ENCODE measurements at places on chromosomes 7 and 10.

- DNase-seq = no peak
Measured at GRCh38 chr10:129759214-129760002, 204.7 kb downstream of the EBF3 start.

DNA sequence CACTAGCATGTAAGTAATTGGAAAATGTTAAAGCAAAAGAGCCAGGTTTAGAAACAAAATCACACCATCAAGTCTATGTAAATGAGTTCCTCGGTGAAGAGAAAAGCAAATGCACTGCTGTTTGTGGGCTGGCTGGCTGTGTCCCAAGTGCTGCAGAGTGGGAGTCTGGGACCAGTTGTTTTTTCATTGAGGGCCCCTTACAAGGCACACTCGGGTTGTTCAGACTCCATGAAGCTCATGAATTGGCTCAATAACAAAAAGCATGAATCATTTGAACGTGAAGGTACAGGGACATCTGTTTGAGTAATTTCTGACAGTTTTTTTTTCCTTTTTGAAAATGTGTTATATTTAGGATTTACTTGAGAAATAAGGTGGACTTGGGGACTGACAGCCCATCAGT lies 28.0 kb downstream of the GRK5 start:
- DNase-seq = peak; percentile 20

DNA sequence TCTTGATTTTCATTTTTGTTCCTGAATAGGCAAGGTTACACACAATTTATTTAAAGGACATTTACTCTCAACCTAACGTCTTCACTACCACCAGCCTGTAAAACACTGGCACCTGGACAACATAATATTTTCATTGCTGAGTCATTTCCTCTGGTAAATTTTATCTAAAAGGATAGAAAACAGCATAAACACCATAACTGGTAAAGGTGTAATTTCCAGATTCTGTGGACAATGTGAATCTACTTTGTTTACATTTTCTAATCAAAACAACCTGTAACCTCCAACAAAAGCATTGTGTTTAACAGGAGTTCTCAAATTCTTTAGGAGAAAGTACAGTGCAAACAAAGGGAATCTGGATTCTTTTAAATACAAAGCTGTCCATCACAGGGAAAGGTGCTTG lies 472.0 kb upstream of the AKR1E2 start:
- DNase-seq = peak; percentile 83

- peak; percentile 18 for DNase-seq
Measured at GRCh38 chr10:27743012-27743876, 2.4 kb downstream of the MKX start.

DNA sequence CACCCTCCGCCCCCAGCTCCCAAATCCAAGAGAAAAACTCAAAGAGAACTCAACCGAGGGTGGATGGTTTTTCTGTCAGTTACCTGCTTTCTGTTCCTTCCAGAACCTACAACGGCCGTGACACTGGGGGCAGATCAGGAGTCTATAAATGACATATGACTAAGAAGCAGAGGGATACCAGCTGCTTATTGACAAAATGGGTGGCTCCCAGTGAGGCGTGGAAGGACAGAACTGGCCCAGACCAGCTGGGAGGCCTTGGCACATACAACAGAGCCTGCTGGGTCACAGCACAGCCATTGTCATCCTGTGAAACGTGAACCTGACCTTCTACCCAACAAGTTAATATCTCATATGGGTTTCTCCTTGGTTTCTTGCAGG lies 84.3 kb upstream of the ADRB1 start:
- no peak for DNase-seq

- DNase-seq = no peak
Measured at GRCh38 chr7:91503934-91504555, 239.8 kb downstream of the FZD1 start.

DNA sequence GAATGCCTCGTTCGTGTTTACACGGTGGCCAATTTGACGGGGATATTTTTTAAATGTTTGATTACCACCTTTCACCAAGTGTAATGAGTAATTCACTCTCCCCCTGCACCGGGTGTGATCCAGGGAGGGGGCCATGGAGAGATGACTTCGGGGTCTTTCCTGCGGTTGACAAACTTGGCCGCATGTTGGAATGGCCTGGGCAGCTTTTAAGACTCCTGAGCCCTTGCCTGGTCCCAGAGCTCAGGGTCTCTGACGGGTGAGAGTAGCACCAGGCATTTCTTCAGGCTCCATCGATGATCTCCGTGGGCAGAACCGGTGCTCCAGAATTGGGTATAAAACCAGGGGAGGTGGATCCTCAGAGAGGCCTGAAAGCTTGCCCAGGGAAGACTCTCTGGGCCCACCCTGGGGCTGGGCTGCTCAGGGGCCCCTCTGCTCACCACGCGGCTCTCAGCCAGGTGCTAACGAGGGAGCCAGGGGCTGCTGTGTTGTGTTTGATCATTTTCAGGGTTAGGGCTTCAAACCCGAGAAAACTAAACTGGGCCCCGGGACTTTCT lies 882 bp downstream of the ZNF282 start:
- no peak for DNase-seq

DNA sequence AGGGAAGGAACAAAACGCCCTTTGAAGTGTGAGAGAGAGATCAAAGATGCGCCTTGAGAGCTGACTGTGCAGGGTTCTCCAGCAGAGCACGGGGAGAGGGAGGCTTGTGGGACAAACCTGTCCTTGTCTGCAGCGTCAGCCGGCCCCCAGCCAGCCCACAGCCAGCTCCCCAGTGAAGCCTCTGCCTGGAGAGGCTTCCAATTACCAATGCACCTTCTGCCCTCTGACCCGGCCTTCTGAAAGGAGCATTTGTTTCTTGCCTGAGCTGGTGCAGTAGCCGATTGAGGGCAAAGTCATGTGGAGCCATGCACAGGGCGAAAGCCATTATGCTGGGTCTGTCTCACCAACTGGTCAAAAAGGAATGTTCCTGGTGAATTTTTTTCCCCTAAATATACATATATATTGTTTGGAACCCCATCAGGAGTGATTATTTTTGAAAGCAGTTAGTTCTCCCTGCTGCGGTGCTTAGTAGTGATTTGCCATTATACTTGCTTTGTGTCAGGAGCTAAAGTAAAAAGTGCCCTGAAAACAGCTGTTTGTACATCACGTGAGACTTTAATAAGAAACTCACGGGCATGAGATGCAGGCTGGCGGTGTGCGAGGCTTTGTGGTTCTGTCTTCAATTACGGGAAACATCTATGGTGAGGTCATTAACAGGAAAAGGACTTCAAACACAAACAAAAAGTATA lies 268.6 kb downstream of the KLF6 start:
- no peak for DNase-seq

DNA sequence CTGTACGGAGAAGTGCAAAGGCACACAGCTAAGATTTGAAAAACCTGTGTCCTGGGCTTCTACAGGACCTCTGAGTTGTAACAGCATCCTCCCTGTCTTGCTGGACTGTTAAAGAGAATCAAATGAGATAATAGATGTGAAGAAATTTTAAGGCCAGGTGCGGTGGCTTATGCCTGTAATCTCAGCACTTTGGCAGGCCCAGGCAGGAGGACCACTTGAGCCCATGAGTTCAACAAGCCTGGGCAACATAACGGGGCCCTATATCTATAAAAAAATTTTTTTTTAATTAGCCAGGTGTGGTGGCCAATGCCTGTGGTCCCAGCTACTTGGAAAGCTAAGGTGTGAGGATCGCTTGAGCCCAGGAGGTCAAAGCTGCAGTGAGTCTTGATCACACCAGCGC lies 2.9 kb upstream of the ARHGAP21 start:
- peak; percentile 25 for DNase-seq

DNA sequence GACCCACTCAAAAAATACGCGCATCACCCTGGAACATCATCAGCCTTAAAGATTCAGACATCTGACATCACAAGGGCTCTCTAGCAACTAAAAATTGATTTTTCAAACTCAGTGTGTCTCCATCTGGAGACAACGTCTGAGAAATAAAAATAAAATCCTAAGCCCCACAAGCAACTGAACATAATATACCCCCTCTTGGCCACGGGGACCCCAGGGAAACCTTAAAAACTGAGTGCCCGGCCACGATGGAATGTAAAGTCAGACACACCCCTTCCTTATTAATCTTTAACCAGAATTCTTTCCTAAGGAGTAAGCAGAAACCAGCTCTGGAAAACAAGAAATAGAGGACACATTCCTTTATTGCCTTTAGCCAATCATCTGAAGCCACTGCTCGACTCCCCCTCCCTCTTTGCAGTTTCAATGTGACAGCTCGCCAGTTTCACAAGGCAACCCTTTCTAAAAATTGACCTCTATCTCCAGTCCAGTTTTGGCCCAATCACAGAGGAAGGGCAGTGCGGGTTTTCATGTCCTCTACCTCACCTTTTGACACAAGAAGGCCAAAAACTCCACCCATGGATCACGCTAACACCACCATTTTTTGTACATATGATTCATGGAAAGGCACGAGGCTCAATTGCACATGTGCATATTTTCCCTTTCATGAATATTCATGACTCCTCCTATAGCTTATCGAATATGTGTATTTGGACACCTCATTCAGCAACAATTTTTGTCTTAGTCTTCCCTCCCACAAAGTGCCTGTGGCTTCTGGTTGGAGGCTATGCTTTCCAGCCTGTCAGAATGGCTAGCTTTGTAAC lies 24.2 kb downstream of the IFIT3 start:
- DNase-seq = peak; percentile 74

DNA sequence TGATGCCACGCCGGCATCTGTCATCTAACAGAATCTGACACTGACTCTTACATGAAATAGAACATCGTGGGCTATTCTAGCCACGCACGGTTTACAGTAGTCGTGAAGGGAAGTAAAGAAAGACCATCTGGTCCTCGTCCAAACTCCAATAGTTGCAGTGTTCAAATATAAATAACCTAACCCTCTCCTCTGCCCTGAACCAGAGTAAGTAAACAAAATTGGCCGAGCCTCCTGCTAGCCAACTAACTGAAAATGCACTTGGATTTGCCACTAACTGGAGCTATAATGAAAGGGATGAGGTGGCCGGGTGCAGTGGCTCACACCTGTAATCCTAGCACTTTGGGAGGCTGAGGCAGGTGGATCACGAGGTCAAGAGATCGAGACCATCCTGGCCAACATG lies 29.5 kb upstream of the ZC3HAV1L start:
- no peak for DNase-seq

- no peak for DNase-seq
Measured at GRCh38 chr10:133040198-133040597, 47.5 kb upstream of the ADGRA1 start.

DNA sequence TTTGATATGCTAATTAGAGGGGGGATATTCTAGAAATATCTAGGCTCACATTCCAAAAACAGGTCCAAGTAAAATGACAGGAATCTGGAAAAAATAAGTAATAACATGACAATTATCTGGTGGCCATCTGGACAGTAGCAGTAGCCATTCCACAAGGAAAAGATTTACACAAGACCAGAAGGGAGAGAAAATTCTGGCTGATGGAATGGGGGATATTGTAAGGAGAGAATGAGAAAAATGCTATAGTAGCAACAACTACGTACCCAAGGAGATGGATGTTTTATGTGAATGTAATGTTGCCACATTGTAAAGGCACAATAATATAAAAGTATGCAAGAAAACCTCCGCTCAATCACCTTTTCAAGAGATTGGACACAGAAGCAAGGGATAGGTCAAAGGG lies 5.4 kb downstream of the MYOF start:
- no peak for DNase-seq

GRCh38 chr7:42181566-42181965 lies 55.4 kb downstream of the GLI3 start:
- no peak for DNase-seq

DNA sequence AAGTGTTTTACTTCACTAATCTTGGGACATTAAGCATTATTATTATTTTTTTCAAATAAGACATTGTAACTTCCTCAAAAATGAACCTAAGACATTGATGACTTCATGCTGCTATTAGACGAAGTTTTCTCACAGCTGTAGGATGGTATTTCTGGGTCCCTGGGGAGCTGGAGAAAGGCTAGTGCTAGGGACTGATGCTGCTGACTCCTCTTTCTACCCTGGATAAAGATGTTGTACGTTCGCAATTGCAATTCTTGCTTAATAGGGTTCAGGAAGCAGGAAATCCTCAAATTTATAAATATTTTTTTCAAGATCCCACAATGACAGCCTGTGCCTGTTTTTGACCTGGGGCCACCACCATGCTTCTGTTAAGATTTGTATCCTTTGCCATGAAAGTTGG lies 526.0 kb downstream of the CCSER2 start:
- no peak for DNase-seq

DNA sequence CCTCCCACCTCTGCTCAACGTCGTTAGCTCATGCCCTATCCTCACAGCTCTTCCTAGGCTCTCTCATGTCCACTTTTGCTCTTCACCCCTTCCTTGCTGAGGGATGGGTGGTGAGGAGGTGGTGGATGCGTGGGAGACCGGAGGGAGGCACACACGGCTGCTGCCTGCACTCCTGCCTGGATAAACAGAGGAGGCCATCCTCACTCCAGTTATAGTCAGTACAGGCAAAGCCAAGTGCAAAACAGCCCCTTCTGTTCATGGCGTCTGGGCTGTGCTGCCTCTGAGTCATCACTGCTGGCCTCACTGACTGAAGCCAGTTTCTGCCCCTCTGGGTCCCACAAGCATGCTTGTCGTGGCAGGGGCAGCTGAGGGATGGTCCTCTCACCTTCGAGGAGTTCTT lies 31.9 kb upstream of the LRRC4 start:
- DNase-seq = no peak

GRCh38 chr7:155192961-155193640 lies 104.6 kb upstream of the INSIG1 start:
- DNase-seq = no peak

GRCh38 chr7:112989531-112989930 lies 97.1 kb downstream of the GPR85 start:
- no peak for DNase-seq

GRCh38 chr10:128150045-128150493 lies 23.8 kb upstream of the MKI67 start:
- DNase-seq = peak; percentile 65

DNA sequence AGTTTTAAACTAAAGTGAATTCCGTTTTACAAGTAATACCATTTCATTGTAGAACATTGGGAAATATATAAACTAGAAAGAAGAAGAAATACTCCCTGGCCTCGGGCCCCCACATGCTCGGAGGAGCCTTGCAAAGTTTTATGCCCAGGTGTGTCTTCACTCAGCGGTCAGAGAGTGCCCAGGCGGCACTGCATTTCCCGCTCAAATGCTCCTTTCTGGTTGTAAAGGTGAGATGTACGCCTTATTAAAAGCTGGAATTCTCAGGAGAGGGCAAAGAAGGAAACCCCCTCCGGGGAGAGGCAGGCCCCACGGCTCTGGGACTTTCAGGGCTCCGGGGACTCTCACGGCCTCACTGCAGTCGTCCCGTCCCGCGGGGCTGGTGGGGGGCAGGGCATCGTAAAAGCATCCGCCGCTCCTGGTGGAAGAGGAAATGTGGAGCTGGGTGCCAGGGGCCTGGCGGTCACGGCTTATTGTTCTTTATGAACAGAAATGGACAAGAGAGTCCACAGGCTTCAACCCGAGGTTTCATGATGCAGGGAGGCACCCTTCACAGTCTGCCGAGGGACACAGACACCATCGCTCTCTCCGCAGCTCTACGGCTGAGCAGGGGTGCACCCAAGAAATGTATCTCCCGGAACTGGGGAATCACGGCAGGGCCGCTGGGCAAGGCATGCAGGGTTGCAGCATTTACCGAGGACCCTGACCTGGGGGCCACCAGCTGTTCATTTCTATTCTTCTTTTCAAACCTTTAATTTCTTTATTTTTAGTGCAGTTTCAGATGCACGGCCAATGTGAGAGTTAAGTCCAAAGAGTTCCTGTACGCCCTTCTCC lies 47.7 kb upstream of the INPP5A start:
- DNase-seq = no peak

Data from mammary epithelial cell (primary cell).